Stimulated activated CD4-positive, alpha-beta T cell treated with anti-CD3 and anti-CD28 coated beads, Interleukin-1b, Interleukin-23, amount 100 ng/mL, for 1 hour (primary cell): ENCODE measurements at places on chromosomes 1 and 21.

DNA sequence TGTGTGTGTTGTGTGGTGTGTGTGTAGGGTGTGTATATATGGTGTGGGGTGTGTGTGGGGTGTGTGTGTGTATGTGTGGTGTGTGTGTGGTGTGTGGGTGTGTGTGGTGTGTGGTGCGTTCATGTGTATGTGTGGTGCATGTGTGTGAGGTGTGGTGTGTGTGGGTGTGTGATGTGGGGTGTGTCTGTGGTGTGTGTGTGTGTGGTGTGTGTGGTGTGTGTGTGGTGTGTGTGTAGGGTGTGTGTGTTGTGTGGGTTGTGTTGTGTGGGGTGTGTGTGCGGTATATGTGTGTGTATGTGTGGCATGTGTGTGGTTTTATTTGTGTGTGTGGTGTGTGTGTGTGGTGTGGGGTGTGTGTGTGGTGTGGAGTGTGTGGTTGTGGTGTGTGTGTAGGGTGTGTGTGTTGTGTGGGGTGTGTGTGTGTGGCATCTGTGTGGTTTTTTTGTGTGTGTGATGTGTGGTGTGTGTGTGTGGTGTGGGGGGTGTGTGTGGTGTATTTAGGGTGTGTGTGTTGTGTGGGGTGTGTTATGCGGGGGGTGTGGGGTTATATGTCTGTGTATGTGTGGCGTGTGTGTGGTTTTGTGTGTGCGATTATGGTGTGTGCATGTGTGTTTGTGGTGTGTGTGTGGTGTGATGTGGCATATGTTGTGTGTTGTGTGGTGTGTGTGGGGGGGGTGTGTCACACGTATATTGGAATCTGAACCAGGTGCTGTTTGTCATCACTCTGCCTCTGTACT is 17.1 kb upstream of the ZBTB21 start:
- DNase-seq, result no peak

GRCh38 chr1:234778221-234779159 is 168.5 kb upstream of the IRF2BP2 start:
- no peak for DNase-seq

DNA sequence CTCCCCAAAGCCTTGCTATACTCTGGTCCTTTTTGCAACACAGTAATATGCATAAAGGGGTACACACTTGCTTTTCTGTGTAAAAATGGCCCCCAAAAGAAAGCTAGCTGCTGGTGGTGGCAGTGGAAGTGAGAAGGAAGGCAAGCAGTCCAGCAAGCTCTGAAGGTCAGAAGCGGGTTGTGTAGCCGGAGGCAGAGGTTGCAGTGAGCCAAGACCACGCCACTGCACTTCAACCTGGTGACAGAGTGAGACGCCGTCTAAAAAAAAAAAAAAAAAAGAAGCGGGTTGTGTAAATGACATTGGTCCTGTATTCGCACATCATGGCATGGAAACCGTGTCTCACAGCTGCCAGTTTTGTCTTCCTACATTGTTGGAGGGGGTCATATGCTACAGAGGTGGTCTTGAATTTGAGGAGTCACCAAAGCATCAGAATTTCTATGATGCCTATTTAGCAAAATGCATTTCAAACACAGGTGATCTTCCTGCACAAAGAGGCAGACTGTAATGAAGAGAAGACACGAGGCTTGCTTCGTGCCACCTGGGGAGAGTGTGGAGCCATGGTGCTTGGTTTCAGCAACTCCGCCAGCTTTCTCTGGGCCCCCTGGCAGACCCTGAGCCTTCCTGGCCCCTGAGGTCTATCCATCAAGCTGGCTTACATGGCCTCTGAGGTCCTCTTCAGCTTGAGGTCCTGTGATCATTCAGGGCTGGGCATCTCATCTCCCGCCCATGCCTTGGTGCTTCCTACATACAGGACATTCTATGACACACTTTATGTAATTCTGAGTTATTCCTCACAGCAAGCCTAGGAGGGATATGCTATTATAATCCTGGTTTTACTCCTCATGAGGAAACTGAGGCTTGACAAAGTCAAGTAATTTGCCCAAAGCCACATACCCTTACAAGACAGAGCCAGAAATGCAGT is 71.0 kb downstream of the TOMM20 start:
- DNase-seq, result no peak

DNA sequence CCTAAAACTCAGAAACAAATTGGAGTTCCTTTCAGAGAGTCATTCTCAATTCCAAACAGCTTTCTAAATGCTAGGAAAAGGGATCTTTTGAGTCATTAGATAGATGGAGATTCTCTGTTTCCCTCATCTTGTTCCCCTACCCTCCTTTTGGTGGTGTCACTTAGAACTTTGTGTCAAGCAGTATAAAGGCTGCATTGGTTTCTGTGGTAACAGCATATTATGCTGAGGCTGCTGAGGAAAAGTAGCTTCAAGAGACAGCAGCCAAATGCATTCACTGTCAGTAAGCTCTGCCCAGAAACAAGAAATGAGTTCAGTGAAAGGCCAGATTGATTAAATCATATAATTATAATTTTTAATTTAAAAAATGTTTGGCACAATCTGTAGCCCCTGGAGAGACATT is 144.1 kb downstream of the LRRC40 start:
- no peak for DNase-seq

GRCh38 chr21:26965040-26965906 is 1.6 kb downstream of the ADAMTS5 start:
- DNase-seq, result no peak

DNA sequence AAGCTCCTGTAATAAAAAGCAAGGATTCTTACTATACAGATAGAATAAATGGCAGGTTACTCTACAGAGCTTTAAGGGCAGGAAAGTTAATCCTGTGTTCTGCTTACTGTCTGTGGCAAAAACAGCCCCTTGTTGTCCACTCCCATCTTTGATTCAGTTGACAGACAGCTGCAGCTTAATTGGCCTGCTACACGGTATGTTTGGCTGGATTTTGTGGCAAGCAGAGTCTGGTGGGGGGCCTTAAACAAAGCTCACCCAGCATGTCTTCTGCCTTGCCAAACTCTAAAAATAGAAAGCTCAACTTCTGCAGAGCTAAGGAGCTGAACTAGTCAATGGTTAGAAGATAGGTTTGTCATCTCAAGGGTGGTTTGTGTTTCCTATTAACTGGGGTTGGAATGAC is 407.2 kb downstream of the HLX start:
- no peak for DNase-seq

- no peak for DNase-seq
These were observed 130.9 kb downstream of the PBX1 start for GRCh38 chr1:164689672-164690511.

GRCh38 chr1:47950471-47950870 is 46.7 kb downstream of the TRABD2B start:
- DNase-seq, result no peak

- no peak for DNase-seq
These were observed 222.0 kb downstream of the KAZN start for GRCh38 chr1:14820295-14821085.

DNA sequence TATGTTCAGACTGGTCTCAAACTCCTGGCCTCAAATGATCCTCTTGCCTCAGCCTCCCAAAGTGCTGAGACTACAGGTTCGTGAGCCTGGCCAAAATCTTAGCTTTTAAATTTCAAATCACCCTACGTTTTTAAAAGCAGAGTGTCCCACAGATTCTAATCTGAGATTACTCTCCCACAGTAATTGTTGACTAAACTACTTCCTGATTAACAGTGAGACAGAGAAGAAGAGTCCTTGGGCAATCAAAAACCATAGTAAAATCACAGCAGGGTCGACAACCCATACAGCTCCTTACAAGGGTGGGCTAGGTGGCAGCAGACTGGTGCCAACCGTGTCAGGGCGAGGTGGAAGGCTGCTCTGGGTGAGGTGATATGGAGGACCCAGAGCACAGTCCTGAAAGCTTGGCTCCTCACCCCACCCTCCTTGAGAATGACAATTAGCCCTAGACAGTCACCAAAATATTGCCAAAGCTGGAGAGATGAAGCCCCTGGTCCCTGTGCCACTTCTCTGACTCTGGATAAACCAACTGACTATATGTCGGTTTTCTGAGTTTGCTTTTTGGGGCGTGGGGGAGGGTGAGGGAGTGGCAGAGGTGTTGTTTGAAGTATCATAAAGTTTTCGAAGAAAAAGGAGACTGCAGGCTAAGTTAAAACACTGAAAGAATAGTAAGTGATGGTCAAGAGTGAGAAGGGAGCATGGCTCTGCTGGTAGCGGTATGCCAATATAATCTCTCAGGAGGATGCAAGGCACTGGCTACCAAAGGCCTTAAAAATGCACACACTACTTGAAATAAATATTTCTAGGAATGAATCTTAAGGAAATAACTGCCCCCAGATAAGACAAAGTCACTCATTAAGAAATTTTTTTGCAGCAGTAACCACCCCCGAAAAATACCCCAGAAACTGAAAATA is 86.8 kb downstream of the SLC45A1 start:
- DNase-seq, result no peak

- no peak for DNase-seq
These were observed 26.7 kb downstream of the NDC1 start for GRCh38 chr1:53811414-53811851.

- DNase-seq, result peak; percentile 33
These were observed 11.1 kb upstream of the RAB42 start for GRCh38 chr1:28580722-28581530.

DNA sequence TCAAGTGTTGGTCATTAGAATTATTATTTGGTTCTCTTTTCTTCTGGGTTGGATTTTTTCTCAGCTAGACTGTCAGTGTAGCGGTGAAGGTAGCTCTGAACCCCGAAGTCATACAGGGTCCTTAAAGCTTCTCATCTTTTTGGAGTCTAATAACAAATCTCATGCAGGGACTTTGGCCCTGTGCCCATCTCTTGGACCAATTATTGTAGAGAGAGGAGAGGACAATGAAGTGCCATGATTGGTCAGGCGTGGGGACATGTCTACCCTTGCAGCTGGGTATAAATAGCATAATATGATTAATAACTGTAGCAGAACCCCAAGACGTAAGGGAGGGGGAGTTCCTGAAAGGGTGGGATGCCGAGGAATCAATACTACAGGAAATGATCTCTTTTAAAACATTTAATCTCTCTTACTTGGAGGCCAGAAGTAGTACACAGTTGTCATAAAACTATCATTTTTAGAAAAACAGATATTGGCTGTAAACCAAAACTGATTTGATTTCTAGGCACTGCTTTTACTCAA is 8.8 kb downstream of the MAGI3 start:
- no peak for DNase-seq

- DNase-seq, result no peak
These were observed 21.0 kb downstream of the PRKAA2 start for GRCh38 chr1:56666112-56666608.

- no peak for DNase-seq
These were observed 2.5 kb upstream of the MX2 start for GRCh38 chr21:41359286-41359685.

DNA sequence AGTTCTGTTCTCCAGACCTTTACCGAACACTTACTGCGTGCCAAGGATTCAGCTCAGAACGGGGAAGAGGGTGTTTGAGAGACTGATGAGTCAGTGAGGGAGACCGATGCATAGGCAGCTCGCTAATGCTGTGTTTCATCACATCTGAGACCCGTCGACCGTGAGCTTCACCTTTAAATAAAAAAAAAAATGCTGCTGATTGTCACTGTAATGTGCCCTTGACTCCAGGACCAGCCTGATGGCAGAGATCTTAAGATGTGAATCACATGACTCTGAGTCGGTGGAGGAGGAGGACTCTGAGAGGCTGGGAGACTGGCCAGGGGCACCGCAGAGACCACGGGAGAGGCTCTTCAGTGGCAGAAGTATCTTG is 28.8 kb downstream of the SPSB1 start:
- DNase-seq, result no peak

GRCh38 chr1:16119926-16120325 is 35.9 kb downstream of the EPHA2 start:
- DNase-seq, result no peak

- DNase-seq, result no peak
These were observed 68.0 kb upstream of the AKT3 start for GRCh38 chr1:243917863-243918565.

GRCh38 chr1:96002201-96002600 is 719.4 kb upstream of the PTBP2 start:
- no peak for DNase-seq

DNA sequence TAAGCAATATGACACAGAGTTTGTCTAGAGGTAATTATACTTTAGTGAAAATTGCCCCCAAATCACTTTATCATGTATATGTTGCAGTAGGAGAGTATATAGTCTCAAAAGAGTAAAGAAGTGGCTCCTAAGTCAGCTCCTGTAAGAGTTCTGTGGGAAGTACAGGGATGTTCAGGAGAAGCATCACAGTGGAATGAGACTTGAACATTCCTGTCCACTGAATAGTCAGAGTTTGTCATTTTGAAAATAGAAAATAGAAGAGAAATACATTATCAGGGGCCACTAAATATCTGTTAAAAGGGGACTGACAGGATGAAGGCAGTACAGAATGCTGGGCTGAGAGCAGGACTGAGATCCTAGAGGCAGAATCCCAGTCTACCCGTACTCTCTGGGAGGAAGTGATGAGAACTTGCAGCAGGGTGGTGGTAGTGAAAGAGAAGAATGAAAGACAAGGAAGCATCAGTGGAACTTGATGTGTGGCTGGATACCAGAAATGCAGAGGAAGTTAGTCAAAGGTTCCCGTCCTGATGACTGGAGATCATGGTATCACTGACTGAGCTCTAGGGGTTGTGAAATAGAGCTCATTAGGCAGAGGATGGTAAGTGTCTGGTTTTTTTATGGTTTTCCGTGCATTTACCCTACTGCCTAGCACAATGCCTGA is 153.4 kb downstream of the FMN2 start:
- DNase-seq, result no peak

DNA sequence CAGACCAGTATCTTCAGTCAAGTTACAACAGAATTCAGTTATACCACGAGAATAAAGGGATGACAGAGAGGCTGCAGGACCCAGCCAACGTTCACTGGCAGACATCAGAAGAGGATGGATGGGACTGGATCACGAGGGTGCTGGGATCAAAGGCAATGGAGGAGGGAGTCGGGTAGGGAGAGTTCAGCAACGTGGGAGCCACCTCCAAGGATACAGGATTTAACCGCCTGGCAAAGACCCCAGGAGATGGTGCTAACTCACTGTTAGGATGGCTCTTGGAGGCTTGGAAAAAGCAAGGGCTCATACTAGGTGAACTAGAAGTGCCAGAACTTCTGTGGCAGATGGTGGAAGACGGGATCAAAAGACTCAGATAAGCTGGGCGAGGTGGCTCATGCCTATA is 99.1 kb upstream of the DISP3 start:
- no peak for DNase-seq

GRCh38 chr1:18736958-18737357 is 106.3 kb downstream of the PAX7 start:
- no peak for DNase-seq

DNA sequence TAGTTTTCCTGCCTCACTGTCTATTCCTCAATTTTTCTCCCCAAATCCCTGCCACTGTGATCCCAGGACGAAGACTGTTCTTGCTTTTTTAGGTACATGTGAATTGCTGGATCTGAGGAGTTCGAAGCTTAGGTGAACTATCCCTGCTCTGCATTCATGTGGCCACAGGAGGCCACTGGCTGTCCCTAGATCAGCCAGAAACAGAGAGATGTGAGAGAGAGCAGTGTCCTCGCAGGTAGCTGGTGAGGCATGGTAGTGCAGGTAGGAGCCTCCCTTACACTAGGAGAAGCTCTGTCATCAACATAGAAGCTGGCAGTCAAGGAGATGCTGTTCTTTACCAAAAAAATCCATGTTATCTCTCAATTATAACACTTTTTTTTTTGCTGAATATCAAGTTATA is 71.5 kb downstream of the USP24 start:
- no peak for DNase-seq

- DNase-seq, result no peak
These were observed 38.0 kb downstream of the FMO4 start for GRCh38 chr1:171351961-171352360.

GRCh38 chr1:53860967-53861411 is 22.9 kb upstream of the NDC1 start:
- DNase-seq, result peak; percentile 4
